ENCODE measurements at places on chromosomes 13 and 19.

GRCh38 chr13:37106642-37107041, 1.2 kb upstream of the CSNK1A1L start:
- no peak for DNase-seq

- DNase-seq = no peak
These were observed 916.7 kb downstream of the PCDH9 start for GRCh38 chr13:66313413-66313812.

GRCh38 chr13:22074403-22074802, 403.5 kb downstream of the FGF9 start:
- DNase-seq = no peak

- DNase-seq = peak; percentile 55
These were observed 53.1 kb upstream of the SERPINE3 start for GRCh38 chr13:51286135-51287002.

GRCh38 chr13:104571161-104571892, 1505.1 kb upstream of the SLC10A2 start:
- DNase-seq = no peak

GRCh38 chr13:28699246-28699645, 19.5 kb downstream of the SLC46A3 start:
- no peak for DNase-seq

DNA sequence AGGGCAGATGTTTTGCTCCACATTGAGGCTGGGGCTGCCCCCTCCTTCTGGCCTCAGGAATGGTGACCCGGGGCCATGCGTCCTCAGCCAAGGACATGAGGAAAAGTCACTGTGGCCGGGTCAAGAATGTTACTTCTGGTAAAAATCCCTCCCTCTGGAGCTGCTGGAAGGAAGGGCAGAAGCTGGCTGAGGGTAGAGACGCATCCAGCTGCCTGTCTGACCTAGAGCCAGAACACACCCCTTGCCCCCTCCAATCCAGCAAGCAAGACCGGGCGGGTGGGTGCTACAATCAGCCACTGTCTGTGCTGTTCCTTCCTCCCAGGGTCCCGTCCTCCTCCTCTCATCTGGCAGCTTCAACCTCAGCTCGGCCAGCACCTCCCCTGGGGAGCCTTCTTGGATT, 59.0 kb downstream of the PTPRS start:
- no peak for DNase-seq

All from activated naive CD4-positive, alpha-beta T cell (primary cell).